Dorsolateral prefrontal cortex (tissue), 122 donors: ENCODE measurements at places on chromosomes 12 and 14.

DNA sequence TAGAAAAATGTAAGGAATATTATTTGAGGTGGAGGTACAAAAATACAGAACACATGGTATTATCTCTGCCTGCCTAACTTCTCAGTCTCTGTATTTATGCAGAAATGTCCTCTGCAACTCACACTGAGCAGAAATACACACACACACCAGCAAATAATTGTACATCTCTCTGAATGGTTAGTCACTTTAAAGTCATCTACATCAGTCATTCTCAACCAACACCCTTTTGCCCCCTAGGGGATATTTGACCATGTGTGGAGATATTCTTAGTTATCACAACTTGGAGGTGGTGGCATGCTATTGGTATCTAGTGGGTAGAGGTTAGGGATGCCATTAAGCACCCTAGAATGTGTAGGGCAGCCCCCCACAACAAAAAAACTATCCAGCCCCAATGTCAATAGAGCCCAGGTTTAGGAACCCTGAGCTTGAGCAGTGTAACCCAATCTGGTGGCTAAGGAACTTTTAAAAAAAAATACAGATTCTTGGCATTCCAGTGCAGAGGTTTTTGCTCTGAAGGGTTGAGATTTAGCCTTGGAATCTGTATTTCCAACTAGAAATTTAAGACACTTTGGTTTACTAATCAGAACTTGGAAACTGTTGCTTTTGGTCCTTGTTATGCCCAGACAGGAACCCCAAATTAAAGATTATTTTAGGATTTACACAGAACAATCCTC, 183.8 kb downstream of the TBX5 start:
- DNase-seq, result no peak

GRCh38 chr12:131135311-131135785, 181.6 kb downstream of the ADGRD1 start:
- no peak for DNase-seq

GRCh38 chr12:120455302-120455701, 9.1 kb downstream of the GATC start:
- DNase-seq, result no peak

GRCh38 chr12:91781114-91781513, 364.5 kb downstream of the BTG1 start:
- no peak for DNase-seq

- no peak for DNase-seq
Observed at GRCh38 chr12:95790033-95790916, at the start of gene NTN4. TSS of gene NTN4 (minus strand) at chr12:95790764. CDS start at chr12:95790309, 455 bp downstream.
